ENCODE measurements at places on chromosomes 6 and 20. TPM values are rescaled to one million over a fixed set of nuclear protein-coding genes. Genes with fewer than 3 reads are reported as not detected.

DNA sequence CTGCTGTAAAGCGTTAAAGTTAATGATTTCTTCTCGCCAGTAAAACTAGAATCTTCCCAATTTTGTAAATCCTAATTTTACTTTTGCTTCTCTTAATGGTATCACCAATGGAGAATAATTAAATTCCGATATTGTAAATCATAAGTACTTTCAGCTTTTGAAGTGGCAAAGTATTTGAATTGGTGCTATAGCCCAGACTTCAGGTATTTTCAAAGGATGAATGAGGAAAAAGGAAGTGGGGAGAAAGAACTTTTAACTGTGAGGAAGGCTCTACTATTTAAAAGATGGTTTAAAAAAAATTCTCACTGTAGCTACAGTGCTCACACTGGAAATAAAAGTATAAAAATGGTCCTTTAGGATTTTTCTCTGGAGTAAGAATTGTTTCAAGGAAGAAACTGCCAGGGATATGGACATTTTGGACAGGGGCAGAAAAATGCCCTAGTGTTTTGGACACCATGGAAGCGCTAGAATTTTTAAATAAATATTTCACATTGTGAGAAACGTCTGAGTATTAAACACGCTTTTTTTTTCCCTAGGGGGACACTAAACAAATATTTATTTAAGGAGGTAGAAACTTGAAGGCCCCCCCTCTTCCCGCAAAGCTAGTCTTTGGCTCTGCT lies 1.3 kb upstream of the TAB2 start:
- H3K27ac ChIP-seq: peak overlapping the region; percentile 82
- no peak for DNase-seq
- peaks cover 13% of the 10 kb centered on the region for H3K36me3 ChIP-seq
- peaks cover 18% of the 10 kb centered on the region for H3K4me1 ChIP-seq
- peak overlapping the region; percentile 80 for H3K4me3 ChIP-seq

DNA sequence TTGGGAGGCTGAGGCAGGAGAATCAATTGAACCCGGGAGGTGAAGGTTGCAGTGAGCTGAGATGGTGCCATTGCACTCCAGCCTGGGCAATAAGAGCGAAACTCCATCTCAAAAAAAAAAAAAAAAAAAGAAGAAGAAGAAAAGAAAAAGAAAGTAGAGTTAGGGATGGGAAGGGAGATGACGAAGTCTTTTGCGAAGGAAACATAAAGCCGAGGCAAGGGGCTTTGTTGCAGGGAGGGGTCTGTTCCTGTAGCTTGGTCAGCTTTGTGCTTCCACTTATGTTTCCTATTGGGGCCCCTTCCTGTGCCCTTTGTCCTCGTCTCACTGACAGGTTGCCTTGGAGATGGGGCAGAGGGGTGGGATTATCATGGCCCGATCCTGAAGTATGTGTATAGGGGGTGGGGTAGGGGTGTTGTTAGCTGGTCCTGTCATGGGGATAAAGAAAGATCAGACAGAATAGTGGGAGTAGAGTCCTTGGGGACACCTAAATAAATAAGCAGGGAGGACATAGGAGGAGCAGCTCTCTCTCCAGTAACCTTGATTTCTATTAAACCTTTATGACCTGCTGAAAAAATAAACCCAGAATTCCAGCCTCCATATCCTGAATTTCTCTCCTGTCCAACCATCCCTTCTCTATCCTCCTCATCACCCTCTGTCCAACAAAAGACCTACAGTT lies 1.1 kb upstream of the CLIC1 start:
- peak overlapping the region; percentile 92 for H3K27ac ChIP-seq
- peaks cover 19% of the 10 kb centered on the region for H3K36me3 ChIP-seq
- no peaks in the 10 kb centered on the region for H3K27me3 ChIP-seq
- DNase-seq: no peak
- peaks cover 77% of the 10 kb centered on the region for H3K4me1 ChIP-seq
- peak overlapping the region; percentile 96 for H3K4me3 ChIP-seq

DNA sequence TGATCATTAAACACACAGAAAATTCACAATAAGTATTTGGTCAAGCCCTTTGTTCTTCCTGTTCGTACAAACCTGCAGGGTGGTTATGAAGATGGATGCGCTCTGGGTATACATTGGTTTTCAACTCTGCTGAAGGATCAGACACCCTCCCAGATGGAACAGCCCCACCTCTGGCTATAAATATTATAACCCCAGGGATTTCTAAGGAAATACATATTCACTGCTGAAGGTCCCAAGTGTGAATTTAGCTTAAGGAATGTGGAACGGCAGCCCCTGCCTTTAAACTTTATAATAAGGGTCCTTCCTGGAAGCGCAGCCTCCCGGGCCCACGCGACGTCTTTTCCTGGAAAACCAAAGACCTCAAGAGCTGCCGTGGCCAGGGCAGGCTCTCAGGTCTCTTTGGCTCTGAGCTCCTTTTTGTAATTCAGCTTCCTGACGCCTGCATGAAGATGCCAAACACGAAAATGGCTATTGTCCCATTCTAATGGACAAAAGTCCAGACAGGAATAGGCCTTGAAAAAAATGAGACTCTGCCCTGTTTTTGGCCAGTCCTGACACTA lies 172.4 kb upstream of the SSTR4 start:
- H3K4me3 ChIP-seq: no peak overlapping the region
- no peak for DNase-seq

Gene GNMT
- total RNA-seq: 0.26 TPM

Gene LY6G6F
- not detected for total RNA-seq

GRCh38 chr20:48478806-48479585 lies 348.8 kb downstream of the PREX1 start:
- H3K4me3 ChIP-seq: no peak overlapping the region
- no peak overlapping the region for H3K27ac ChIP-seq
- H3K27me3 ChIP-seq: peaks cover 35% of the 10 kb centered on the region
- no peak for DNase-seq

Data from natural killer cell treated with Interleukin-12 subunit alpha and Interleukin-12 subunit beta and Interleukin-15 and Interleukin-18, amount 100 ng/mL, for 72 hours (primary cell).